ENCODE measurements at places on chromosomes 11 and 22.

GRCh38 chr11:129239207-129239606 lies 47.1 kb upstream of the ARHGAP32 start:
- no peak overlapping the region for H3K4me3 ChIP-seq
- no peak for DNase-seq
- no peaks in the 10 kb centered on the region for H3K27me3 ChIP-seq
- no peak overlapping the region for H3K27ac ChIP-seq

GRCh38 chr11:106277484-106277883 lies 200.0 kb downstream of the AASDHPPT start:
- no peaks in the 10 kb centered on the region for H3K36me3 ChIP-seq
- H3K4me1 ChIP-seq: no peaks in the 10 kb centered on the region
- no peaks in the 10 kb centered on the region for H3K27me3 ChIP-seq
- no peak overlapping the region for H3K4me3 ChIP-seq

DNA sequence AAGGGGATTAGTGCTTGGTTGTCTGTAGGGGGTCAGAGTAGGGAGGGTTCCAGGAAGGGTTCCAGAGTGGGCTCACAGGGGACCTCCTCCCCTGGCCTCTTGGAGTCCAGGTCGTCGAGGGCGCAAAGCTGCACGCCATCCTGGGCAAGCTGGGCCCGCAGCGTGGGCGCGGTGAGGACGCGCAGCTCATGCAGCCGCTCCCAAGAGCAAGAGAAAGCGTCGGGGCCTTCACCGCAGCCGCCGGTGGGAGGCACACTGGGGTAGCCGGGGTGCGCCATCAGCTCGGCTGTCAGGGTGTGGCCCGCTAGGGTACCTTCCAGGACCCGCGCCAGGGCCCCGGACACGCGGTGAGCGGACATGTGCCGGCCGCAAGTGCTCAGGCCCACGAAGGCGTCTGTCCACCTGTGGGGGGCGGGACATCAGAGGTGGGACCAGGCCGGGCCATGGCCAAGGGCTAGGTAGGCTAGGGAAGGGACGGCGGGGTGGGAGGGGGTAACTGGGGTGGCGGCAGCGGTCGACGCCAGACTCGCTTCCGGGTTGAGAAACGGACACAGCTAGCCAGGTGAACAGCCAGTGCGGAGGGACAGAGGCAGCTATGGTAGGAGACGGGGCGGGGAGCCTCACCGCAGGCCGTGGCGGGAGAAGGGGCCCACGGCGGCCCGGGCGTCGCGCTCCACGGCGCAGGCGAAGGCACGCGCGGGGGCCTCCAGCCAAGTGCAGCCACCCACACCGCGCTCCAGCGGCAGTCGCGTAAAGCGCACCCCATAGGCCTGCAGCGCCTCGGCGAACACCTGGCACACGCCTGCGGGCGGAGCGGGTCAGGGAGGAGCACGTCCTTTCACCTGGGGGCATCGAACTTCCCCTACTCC lies 1.2 kb downstream of the YDJC start:
- peak overlapping the region; percentile 97 for H3K4me3 ChIP-seq
- no peak for DNase-seq
- H3K27ac ChIP-seq: no peak overlapping the region
- H3K36me3 ChIP-seq: peaks cover 36% of the 10 kb centered on the region
- no peaks in the 10 kb centered on the region for H3K27me3 ChIP-seq
- H3K4me1 ChIP-seq: peaks cover 70% of the 10 kb centered on the region

DNA sequence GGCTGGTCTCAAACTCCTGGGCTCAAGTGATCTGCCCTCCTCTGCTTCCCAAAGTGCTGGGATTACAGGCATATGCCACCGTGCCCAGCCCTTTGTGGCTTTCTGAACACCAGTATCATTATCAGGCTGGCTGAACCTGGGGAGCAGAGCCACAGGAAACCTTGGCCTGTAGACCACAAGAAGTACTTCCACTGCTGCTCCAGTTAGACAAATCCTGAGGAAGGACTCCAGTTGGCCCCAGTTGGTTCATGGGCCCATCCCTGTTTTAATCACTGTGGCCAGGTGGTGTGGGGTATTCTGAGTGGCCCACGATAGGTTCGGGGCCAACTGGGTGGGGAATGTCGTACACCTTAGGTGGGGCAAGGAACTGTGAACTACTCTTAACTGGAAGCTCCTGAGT lies 5.5 kb upstream of the DUSP18 start:
- H3K27me3 ChIP-seq: no peaks in the 10 kb centered on the region
- peaks cover 4% of the 10 kb centered on the region for H3K4me1 ChIP-seq
- H3K36me3 ChIP-seq: no peaks in the 10 kb centered on the region
- no peak for DNase-seq
- no peak overlapping the region for H3K27ac ChIP-seq

DNA sequence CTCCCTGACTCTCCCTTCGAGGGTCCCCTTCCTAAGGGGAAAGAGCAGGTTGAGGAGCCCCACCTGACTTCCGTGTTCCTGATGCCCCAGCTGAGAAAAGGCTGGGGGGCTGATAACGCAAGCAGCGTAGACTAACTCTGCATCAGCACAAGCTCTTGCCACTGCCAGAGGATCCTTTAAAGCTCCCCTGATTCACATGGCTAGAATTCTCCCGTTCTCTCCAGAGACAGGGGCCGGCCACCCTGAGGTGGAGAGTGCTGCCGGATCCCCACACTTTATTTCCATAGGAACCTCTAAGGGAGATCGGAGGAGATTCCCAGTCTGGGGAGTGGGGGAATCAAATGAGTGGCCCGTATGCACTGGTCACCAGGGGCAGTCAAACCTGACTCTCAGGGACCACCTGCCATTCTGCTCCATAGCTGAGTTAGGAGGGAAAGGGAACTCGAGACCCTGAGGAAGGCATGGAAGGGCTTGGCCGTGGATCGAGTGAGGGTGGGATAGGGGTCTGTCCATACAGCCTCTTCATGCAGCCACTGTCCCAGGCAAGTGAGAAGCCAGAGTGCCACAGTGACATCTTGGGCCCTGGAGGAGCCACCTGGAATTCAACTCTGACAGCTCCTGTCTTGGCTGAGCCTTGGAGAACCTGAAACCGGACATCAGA lies 1.4 kb upstream of the VSIG10L2 start:
- H3K4me3 ChIP-seq: no peak overlapping the region
- no peak overlapping the region for H3K27ac ChIP-seq
- peaks cover 7% of the 10 kb centered on the region for H3K4me1 ChIP-seq

- H3K36me3 ChIP-seq: no peaks in the 10 kb centered on the region
- no peaks in the 10 kb centered on the region for H3K4me1 ChIP-seq
- H3K4me3 ChIP-seq: no peak overlapping the region
- H3K27ac ChIP-seq: no peak overlapping the region
Observed at GRCh38 chr22:48302657-48303368, 1524.9 kb downstream of the BRD1 start.

All from CD4-positive, alpha-beta T cell (primary cell).